ENCODE measurements at places on chromosomes 6 and 20. TPM values are rescaled to one million over a fixed set of nuclear protein-coding genes. Genes with fewer than 3 reads are reported as not detected.

The TRIM10 gene
- not detected for total RNA-seq

The RNF144B gene
- 0.76 TPM for total RNA-seq

GRCh38 chr6:52526634-52527033 lies 50.2 kb downstream of the TRAM2 start:
- H3K27me3 ChIP-seq: no peaks in the 10 kb centered on the region
- no peak overlapping the region for H3K27ac ChIP-seq
- H3K4me3 ChIP-seq: no peak overlapping the region
- no peaks in the 10 kb centered on the region for H3K36me3 ChIP-seq

DNA sequence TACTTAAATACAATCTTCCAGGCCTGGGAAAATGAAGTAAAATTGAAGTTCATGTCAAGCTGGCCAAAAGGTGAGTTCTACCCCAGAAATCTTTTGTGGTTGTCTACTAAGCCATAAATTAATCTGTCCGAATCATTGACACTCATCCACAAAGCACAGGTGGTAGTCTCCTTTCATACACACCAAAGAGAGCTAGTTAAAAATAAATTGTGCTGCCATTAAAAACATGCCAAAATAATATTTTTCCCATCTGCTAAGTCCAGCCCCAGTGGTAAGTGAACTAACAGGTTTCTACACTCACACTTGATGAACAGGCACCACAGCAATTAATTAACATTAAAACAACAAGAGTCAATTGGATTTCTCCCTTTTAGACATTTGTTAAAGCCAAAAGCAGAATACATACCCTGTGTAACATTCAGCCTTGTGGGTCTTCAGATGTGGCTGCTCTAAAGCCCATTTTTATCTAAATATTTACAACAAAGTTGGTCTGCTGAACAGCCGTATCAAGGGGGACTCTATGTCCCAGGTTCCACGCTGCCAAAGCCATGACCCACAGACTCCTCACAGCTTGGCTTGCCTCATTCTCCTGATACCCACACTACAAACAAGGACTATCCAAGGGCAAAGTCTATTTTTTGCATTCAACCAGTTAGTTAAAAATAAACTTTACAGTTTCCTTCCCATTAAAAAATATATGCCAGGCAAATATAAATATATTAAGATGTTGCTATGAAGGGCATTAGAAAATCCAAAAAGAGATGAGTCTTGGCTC lies 490.4 kb downstream of the BMP2 start:
- no peak for DNase-seq
- H3K27me3 ChIP-seq: no peaks in the 10 kb centered on the region

- H3K27ac ChIP-seq: no peak overlapping the region
- peaks cover 22% of the 10 kb centered on the region for H3K4me1 ChIP-seq
- H3K36me3 ChIP-seq: no peaks in the 10 kb centered on the region
- peak overlapping the region; percentile 67 for H3K4me3 ChIP-seq
- H3K27me3 ChIP-seq: no peaks in the 10 kb centered on the region
- no peak for DNase-seq
Measured at GRCh38 chr6:45293306-45293705, 34.8 kb upstream of the RUNX2 start.

GRCh38 chr20:3701061-3701998 lies 11.1 kb downstream of the SIGLEC1 start:
- DNase-seq: no peak
- peaks cover 2% of the 10 kb centered on the region for H3K27me3 ChIP-seq
- no peaks in the 10 kb centered on the region for H3K36me3 ChIP-seq
- H3K4me3 ChIP-seq: no peak overlapping the region
- no peak overlapping the region for H3K27ac ChIP-seq
- no peaks in the 10 kb centered on the region for H3K4me1 ChIP-seq

DNA sequence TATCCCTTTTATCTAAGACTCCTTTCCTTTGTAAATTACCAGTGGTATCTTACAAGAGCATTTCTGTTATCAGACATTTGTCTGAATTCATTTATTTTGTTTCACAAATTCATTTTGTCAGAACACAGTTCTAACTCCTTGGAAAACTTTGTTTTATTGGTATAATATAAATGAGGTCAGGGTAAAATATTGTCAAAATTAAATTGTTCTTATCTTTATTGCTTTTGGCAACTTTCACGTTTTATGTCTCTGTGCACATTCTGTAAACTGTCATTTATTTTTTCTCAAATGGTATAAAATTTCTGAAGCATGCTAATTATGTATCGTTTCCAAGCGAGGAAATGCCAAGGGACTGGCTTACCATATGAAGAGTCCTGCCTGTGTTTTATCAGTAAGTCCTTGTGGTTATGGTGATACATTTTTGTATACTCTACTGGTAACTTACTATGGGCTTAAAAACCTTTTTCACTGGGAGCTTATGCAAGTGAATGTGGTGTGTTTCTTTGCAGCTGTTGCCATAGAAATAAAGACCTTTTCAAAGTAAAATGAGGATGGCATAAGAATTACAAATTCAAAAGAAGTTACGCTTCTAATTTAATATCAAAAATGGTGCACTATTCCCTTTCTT lies 214.2 kb downstream of the COL19A1 start:
- no peak for DNase-seq
- no peak overlapping the region for H3K27ac ChIP-seq
- no peaks in the 10 kb centered on the region for H3K4me1 ChIP-seq
- H3K27me3 ChIP-seq: no peaks in the 10 kb centered on the region

- peaks cover 14% of the 10 kb centered on the region for H3K36me3 ChIP-seq
- no peak overlapping the region for H3K4me3 ChIP-seq
- no peak for DNase-seq
- peaks cover 26% of the 10 kb centered on the region for H3K4me1 ChIP-seq
- no peaks in the 10 kb centered on the region for H3K27me3 ChIP-seq
Measured at GRCh38 chr6:144809969-144810368, 524.8 kb downstream of the UTRN start.

GRCh38 chr6:24245275-24245674 lies 112.6 kb downstream of the DCDC2 start:
- no peak overlapping the region for H3K27ac ChIP-seq
- H3K27me3 ChIP-seq: peaks cover 18% of the 10 kb centered on the region
- no peak for DNase-seq

DNA sequence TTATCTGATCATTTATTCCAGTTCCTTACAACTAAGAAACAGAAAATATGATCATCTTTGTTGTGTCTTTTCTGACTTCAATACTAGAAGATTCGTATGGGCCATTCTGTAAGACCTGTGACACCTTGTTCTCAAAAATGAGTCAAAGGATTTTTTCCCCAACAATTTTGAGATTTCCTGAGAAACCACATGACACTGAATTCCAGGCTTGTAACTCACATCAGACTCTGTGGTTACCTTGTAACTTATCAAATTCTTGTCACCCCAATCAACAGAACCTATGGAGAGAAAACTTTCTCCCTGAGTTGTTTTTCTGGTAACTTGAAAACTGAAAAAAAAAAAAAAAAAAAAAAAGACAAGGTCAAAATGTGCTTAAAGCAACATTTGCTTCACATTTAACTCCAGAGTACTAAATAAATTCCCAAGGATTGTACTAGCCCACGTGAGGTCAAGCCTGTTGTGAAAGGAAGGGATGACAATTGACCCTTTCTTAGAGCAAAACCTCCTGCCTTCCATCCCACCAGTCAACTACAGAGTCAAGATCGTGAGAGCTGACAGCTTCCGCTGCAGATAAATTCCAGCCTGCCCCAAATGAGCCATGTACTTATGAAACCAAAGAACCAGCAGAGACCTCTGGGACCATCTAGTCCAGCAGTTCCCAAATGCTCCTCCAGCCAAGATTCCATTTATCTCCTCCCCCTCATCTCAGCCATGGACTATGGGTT lies 140.3 kb downstream of the TBX18 start:
- H3K27me3 ChIP-seq: no peaks in the 10 kb centered on the region
- no peak for DNase-seq
- peaks cover 4% of the 10 kb centered on the region for H3K36me3 ChIP-seq
- no peak overlapping the region for H3K27ac ChIP-seq

DNA sequence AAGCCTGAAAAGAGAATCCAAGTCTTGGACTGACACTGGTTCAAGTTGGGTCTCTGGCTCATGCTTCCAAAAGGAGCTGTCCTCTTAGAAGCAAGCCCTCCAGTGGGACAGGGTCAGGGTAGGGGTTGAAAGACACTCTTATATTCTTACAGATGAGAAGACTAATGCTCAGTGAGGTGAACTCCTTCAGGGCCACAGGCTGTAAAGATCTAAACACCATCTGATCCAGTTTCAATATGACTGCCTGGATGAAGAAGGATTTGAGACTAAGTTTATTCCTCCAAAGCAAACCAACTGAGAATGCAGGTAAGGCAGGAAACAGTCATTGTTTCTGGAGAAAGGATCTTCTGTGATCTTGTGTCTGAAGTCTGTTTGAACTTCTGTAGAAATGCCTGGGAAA lies 99.0 kb upstream of the TAB2 start:
- no peak for DNase-seq
- peak overlapping the region; percentile 78 for H3K27ac ChIP-seq
- H3K4me1 ChIP-seq: peaks cover 15% of the 10 kb centered on the region
- peak overlapping the region; percentile 40 for H3K4me3 ChIP-seq
- H3K27me3 ChIP-seq: no peaks in the 10 kb centered on the region

DNA sequence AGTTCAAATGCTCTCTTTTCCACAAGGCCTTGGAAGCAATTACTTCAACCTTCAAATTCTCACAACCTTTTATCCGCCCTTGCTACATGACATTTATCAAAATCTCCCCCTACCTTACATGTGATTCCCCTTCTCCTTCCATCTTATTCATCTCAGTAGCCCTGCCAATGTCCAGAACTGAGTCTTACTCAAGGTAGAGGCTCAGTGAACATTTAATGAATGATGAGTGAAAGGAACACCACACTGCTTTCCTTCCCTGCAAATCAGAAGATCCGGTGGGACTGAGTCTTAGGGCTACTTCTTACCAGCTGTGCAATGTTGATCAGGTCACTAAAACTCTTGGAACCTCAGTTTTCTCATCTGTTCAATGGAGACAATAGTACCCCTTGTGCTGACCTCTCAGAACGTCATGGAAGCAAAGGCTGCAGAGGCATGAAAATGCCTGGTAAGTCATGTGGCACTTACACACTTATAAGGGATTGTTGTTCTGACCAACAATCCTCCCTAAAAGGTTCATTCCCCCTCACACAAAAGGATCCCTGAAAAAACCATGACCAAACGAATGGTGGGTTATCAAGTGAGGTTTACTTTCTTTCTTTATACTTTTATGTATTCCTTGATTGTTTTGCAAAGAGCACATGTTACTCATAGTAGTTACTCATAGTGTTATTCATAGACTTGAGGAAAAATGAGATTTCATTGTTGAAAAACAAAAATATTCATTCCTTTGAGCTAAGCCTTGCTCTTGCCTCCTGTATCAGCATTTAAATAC lies 6.5 kb downstream of the MDGA1 start:
- peaks cover 10% of the 10 kb centered on the region for H3K4me1 ChIP-seq
- no peaks in the 10 kb centered on the region for H3K36me3 ChIP-seq
- H3K27ac ChIP-seq: no peak overlapping the region
- H3K4me3 ChIP-seq: no peak overlapping the region
- H3K27me3 ChIP-seq: peaks cover 47% of the 10 kb centered on the region

- H3K27me3 ChIP-seq: no peaks in the 10 kb centered on the region
- DNase-seq: no peak
- no peak overlapping the region for H3K4me3 ChIP-seq
- H3K36me3 ChIP-seq: peaks cover 5% of the 10 kb centered on the region
- no peaks in the 10 kb centered on the region for H3K4me1 ChIP-seq
Measured at GRCh38 chr20:37850724-37851355, 52.1 kb upstream of the VSTM2L start.

- H3K4me1 ChIP-seq: no peaks in the 10 kb centered on the region
- H3K27ac ChIP-seq: no peak overlapping the region
- no peaks in the 10 kb centered on the region for H3K27me3 ChIP-seq
- no peak overlapping the region for H3K4me3 ChIP-seq
- no peaks in the 10 kb centered on the region for H3K36me3 ChIP-seq
Measured at GRCh38 chr6:153962555-153962954, 76.5 kb upstream of the OPRM1 start.

DNA sequence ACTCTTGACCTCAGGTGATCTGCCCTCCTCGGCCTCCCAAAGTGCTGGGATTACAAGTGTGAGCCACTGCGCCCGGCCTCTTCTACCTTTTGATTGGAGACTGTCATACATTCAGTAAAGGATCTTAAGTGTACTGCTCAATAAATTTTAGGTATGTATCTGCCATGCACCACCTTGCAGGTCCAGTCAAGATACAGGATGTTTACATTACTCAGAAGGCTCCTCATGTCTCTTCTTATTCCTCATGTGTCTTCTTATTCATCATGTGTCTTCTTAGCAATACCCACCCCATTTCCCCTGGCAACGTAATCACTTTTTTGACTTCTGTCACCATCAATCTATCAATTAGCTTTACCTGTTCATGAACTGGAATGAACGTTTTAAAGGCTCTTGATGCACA lies 7.9 kb downstream of the MEA1 start:
- H3K27ac ChIP-seq: no peak overlapping the region
- H3K4me1 ChIP-seq: peaks cover 10% of the 10 kb centered on the region
- no peaks in the 10 kb centered on the region for H3K36me3 ChIP-seq
- no peak overlapping the region for H3K4me3 ChIP-seq
- DNase-seq: no peak
- no peaks in the 10 kb centered on the region for H3K27me3 ChIP-seq

DNA sequence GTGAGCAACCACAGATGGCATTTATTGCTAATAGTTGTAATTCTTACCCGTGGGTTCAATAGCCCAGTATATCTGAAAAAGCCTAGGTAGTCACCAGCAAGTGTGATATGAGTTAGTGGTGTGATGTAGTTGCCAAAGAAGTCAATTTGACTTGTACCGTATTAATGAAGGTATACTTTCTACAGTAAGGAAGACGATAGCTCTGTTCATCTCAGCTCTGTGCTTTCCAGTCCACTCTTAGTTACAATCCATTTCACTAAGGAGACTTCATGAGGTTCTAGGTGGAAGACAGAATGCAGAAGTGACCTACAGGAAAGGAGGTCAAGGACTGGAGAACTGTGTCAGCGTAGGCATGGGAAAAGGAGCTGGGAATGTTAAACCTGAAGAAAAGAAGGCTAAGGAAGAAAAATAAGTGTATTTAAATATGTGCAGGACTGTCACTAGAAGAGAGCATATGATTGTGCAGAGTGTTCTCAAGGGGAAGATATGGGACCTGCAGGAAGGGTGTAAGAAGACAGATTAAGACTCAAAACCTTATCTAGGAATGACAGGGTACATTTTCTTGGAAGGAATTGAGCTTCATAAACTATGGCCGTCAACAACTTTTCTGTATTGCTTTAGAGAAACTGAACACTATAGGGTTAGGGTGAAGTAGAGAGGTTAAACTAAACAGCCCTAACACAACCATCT lies 116.9 kb upstream of the SCGN start:
- no peaks in the 10 kb centered on the region for H3K36me3 ChIP-seq
- H3K4me3 ChIP-seq: no peak overlapping the region
- H3K4me1 ChIP-seq: no peaks in the 10 kb centered on the region
- H3K27me3 ChIP-seq: peaks cover 19% of the 10 kb centered on the region
- no peak overlapping the region for H3K27ac ChIP-seq
